ENCODE measurements at places on chromosomes 16 and 17.

- peak; percentile 69 for DNase-seq
Measured at GRCh38 chr17:69269131-69269998, 40.7 kb upstream of the ABCA10 start.

DNA sequence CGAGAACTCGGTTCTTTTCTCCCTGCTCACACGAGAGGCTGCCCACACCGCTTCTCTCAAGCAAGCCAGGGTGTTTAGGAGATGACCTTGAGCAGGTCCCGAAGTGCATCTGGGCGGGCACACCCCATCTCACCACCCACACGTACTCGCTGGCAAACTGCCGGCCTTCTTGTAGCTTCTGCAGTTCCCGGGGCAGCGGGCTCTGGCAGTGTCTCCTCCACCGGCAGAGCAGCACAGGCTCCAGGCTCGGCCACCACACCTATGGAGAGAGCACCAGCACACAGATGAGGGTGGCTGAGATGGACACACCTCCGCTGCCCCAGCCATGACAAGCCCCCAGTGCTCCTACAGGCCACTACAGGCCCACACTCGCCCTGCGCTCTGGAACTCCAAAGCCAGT, 23.5 kb downstream of the ZNF276 start:
- DNase-seq, result no peak

DNA sequence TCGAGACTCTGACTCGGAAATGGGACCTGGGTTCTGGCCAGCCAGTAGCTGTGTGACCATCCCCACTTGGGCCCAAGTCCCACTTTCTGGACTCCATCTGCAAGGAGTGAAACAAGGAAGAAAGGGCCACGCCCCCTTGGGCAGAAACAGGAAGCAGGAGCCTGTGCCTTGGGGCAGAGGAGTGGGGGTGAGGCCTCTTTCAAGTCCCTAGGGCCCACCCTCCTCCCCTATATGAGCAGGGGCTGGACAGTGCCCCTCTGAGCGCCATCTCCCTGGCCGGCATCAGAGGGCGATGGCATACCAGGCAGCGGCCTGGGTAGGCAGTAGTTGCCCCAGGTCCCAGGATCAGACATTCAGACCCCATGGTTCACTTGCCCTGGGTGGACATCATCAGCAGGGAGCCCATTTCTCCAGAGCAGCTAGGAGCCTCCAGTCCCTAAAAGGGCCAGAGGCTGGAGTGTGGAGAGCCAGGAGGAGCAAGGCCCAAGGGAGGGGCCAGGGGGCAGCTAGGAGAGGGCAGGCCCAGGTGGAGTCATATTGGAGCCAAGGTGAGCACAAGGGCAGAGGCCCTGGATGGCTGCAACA, 7.1 kb downstream of the BCAR1 start:
- DNase-seq, result peak; percentile 46

DNA sequence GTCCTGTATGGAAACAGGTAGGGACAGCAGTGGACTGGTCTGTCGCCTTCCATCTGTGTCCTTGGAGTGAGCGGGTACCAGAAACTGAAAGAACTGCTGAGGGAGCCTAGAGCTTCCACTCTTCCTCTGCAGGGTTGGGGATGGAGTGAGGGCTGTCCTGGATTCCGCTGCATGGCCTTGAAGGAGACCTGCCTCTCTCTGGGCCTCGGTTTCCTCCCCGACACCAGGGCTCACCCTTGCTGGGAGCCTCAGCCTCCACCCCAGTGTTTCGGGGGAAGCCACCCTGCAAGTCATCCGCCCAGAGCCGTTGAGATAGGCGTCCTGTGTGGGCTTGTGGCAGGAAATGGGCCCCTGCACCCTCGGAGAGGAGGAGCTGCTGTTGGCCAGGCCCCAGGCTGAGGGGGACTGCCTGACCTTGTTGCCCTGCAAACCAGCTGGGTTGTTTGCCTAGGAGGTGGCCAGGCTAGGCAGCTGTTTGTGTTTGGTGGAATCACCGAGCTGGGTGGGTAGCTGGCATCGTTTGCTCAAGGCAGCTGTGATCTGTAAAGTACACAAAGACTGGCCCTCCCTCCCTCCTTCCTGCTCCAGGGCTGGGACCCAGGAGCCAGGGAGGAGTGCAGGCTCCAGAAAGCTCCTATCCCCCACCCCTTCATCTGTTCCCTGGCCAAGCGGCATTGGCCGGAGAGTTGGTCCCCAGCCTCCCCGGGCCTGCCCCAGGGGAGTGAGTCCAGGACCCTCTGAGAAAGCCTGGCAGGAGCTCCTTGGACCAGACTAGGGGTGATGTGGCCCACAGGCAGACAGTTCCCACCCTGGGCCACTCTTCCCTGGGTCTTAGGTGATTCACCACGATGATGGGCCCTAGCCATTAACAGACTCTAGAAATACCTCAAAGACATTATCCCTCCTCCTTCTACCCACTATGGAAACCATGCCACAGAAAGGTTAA, 1.3 kb downstream of the RAB37 start:
- peak; percentile 40 for DNase-seq
